ENCODE measurements at places on chromosomes 7 and 10. TPM values are rescaled to one million over a fixed set of nuclear protein-coding genes. Genes with fewer than 3 reads are reported as not detected.

LRIT1 gene
- total RNA-seq: not detected

DNA sequence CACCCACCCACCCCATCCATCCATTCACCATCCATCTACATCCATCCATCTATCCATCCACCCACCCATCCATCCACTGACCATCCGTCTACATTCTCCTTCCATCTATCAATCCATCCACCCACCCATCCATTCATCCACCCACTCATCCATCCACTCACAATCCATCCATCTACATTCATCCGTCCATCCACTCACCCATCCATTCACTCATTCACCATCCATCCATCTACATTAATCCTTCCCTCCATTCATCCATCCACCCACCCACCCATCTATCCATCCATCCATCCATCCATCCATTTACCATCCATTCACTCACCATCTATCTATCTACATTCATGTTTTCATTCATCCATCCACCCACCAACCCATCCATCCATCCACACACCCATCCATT lies 292.5 kb downstream of the ADARB2 start:
- no peak for DNase-seq

- peak; percentile 59 for DNase-seq
Observed at GRCh38 chr7:134899729-134900128, 86.6 kb upstream of the AGBL3 start.

LRRN3 gene
- not detected for total RNA-seq

- DNase-seq: no peak
Observed at GRCh38 chr7:42208572-42208971, 28.4 kb downstream of the GLI3 start.

- no peak for DNase-seq
Observed at GRCh38 chr7:11776039-11776438, 56.0 kb downstream of the THSD7A start.

C10orf53 gene
- not detected for total RNA-seq

DNA sequence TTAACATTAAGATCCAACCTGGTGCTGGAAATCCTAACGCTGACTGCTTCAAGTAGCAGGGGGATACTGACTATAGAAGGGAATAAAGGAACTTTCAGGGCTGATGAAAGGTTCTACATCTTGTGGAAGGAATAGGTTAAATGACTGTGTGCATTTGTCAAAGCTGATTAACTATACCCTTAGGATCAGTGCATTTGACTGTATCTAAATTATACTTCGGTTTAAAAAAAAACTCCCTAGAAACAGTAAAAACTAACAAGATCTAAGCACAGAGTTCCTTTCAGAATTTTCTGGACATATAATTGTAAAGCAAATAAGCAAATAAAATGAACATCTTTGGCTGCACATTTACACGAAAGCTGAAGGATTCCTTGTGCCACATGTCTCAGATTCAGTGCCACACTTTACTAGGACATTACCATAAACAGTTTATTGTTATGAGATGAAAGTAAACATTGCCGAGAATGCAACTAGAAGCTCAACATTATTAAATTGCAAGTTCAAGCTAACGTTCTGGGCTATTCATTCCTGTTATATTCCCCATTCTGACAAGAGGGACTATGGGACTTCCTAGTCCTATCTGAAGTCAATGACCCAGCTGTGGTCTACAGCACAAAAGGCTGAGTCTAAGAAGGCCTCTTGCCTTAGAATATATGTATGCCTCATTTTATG lies 20.7 kb downstream of the ANK3 start:
- no peak for DNase-seq

CLIP2 gene
- total RNA-seq: 47.4 TPM

- no peak for DNase-seq
Observed at GRCh38 chr7:148664324-148664723, 34.4 kb upstream of the CUL1 start.

DNA sequence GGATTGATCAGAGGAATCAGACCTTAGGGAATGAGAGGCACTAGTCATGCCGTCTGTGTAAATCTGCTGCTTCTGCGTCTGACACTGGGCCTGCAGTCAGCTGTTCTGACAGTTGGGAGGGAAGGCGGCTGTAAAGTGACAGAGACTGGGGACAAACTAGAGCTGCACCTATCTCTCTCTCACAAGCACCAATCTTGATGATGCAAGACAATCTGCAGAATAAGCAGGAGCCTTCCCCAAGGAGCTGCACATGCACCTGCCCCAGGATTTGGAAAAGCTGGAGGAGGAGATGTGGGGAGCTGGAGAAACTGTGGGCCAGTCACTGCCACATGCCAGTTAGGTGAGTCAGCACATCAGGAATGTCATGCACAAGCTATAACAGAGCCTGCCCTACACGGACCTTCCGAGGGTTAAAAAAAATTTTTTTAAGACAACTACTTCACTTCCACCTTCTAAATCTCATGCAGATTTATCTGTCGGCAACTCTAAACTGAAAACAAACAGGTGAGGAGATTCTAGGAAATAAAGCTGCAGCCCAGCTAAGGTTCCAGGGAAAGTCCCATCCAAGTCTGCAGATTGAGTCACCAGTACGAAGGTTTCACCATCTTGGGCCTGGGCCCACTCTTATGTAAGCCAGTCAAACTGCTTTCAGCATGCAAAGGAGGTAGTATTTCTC lies 39.2 kb downstream of the ENO4 start:
- peak; percentile 93 for DNase-seq

- no peak for DNase-seq
Observed at GRCh38 chr7:140605337-140605736, 35.3 kb downstream of the DENND2A start.

GRCh38 chr10:17599089-17599488 lies 18.1 kb downstream of the HACD1 start:
- DNase-seq: peak; percentile 39

VSTM4 gene
- total RNA-seq: 2.6 TPM

DNA sequence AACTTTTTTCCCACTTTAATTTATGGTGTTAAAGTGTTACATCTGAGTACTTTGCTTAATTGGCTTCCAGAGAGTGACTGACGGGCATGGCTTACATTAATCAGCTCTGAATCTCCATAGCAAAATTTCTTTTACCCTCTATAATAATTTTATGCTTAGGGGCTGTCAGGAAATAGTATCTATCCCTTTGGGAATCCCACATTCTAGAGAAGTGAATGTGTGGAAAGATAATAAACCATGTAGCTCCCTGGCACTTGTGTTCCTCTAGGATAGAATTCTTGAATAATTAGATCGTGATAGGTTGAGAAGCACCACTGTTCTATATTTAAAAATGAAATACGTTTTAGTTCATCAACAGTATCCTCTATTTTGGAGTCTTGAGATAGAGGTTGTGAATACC lies 89.6 kb downstream of the DNAJB9 start:
- DNase-seq: no peak

NACAD gene
- total RNA-seq: 5.9 TPM

GRCh38 chr7:28165261-28165660 lies 15.3 kb downstream of the JAZF1 start:
- no peak for DNase-seq

GRCh38 chr10:122362621-122363020 lies 11.9 kb upstream of the PLEKHA1 start:
- DNase-seq: no peak

DNA sequence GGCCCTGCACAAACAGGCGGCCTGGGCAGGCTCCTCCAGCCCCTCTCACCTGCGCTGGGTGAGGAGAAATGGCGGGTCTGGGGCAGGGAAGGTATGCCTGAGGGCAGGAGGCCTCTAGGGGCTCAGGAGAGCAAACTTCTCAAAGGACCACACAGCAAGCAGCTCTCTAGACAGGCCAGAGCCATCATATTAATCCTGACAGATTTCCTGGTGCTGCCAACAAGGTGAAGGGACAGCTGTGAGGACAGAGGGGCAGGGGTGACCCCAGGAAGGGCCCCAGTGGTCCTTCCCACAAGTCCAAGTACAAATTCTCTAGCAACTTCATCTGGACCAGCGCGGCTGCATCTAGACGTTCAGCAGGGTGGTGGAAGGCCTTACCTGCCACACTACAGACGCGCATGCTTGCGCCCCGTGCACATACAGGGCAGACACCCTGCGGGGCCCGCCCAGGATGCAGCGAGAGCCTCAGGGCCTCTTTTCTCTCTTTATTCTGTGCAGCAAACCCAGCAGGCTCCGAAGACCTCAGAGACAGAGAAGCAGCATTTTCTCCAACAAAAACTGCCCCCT lies 62.1 kb downstream of the ZRANB1 start:
- DNase-seq: no peak

GRCh38 chr10:98378722-98379121 lies 36.3 kb downstream of the PYROXD2 start:
- DNase-seq: no peak

Data from A172 (cell line).